Activated T-helper 1 cell treated with Interleukin-2 at 50 U/mL for 16 hours (primary cell): ENCODE measurements at places on chromosomes 6 and 20.

DNA sequence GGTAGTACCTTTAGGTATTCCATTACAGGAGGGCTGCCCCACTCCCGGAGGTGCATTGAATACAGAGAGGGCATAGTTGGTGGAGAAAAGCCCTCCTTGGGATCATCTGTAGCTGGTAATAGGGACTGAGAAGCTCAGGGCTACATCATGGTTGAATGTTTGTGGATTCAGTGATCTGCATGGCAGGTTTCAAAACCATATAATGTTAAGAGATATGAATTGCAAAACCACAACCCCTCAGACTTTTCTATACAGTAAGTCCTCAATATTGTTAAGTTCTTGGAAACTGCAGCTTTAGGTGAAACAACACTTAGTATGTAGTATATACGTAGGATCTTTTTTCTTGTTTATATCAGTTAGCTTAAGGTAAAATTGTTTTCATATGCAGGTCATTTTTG, 11.3 kb downstream of the TULP4 start:
- no peak for DNase-seq

DNA sequence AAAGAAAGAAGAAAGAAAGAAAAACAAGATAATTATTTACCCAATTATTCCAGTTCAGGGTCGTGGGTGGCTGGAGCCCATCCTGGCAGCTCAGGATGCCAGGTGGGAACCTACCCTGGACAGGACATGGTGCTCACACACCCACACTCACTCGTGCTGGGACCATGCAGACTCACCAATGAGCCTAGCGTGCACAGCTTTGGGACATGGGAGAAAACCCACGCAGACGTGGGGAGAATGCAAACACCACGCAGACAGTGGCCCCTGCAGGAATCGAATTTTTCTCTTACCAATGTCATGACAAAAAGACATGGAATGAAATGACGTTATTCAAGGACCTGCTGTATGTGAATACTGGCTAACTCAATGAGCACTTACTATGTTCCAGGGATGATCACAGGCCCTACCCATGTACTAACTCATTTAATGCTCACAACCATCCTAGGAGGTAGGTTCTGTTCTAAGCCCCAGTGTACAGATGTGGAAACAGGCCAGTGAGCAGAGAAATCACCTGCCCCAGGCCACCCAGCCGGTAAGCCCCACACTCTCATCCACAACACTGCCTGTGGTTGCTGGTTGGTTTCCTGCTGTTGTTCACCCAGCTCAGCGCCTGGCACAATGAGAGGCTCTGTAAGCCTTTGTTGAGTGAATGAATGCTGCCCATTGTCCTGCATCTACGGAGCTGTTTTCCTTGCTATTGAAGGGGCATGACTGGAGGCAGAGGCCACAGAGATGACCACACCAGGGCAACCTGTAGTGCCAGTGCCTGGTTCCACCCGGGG, 6.8 kb upstream of the PI16 start:
- no peak for DNase-seq

DNA sequence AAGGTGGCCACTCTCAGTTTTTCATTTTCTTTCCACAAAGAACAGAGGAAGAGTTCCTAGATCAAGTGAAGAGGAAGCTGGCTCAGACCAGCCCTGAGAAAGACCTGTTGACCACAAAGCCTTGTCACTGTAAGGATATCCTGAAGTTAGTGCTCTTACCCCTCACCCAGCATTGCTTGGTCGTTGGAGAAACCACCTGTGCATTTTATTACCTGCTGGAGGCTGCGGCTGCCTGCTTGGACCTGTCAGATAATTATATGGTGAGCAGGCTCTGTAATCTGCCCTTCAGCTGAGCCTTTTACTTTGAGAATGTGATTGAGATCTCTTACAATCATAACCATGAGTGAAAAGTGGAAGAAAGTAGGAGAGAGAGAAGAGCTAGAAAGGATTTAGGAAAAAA, 21.9 kb downstream of the TREML1 start:
- no peak for DNase-seq

DNA sequence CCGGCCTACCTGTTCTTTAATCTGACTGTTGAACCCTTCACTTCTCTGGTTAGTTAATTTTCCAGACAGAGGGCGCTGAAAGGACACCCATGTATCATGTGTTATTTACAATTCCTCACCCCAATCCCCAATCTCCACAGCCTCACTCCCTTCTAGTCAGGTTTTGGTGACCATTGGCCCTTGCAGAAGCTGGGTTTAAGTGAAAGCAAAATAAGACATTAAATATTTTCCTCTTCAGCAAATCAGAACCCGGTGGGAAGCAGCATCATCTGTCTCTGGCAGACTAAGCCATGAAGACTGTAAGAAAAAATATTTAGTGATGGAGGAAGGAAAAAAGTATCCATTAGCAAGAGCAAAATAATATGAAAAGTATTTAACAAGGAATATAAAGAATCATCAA, 9.4 kb upstream of the HLA-DQA1 start:
- DNase-seq, result no peak

GRCh38 chr6:131244942-131245341, 109.7 kb downstream of the AKAP7 start:
- DNase-seq, result no peak

- DNase-seq, result no peak
Observed at GRCh38 chr6:8137529-8137939, 35.2 kb upstream of the EEF1E1 start.

DNA sequence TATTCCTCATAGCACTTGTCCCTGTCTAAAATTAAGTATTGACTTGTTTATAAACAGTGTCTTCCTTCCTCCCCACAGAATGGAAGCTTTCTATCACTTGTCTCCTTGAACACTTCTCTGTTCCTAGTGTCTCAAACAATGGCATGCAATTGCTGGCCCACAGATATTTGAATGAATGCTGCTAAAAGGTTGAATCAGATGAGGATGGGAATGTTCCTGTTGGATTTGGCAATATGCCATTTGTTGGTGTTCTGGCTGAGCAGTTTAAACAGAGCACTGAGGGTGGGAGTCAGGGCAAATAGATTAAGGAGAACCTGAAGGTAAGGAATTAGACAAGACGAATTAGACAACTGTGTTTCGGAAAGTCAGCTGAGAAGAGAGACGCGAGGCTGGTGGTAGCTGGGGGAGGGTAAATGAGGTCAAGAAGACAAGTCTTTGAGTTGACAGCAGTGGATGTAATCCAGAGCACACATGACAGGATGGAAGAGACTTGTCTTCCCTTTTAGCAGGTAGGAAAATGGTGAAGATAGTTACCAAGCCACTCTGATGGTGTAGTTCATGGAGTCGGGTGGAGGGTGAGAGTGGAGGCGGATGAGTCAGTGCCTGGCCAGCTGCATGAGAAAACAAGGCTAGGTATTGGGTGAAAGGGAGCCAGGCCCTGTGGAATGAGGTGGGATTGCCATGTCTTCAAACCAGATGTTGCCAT, 58.3 kb upstream of the GNRH2 start:
- no peak for DNase-seq

GRCh38 chr20:63782521-63782971, 43.0 kb downstream of the SLC2A4RG start:
- DNase-seq, result no peak

- no peak for DNase-seq
Observed at GRCh38 chr20:57959018-57959417, 249.2 kb upstream of the PMEPA1 start.

DNA sequence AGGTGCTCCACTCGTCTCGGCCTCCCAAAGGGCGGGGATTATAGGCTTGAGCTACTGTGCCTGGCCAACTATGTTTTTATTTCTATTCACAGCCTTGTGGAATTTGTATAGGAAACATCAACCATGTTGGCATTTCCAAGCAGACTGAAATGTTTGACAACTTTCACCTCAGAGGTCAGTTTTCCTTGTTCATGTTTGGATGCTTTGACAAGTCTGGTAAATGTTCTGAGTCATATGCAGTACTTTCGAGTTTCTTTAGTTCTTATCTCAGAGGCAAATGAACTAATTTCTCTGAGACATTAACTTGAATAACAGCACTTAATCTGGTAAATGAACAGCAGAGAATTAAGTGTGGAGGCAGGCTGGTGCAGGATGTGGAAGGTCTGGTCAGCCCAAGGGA, 373.4 kb upstream of the SYNCRIP start:
- DNase-seq, result no peak

DNA sequence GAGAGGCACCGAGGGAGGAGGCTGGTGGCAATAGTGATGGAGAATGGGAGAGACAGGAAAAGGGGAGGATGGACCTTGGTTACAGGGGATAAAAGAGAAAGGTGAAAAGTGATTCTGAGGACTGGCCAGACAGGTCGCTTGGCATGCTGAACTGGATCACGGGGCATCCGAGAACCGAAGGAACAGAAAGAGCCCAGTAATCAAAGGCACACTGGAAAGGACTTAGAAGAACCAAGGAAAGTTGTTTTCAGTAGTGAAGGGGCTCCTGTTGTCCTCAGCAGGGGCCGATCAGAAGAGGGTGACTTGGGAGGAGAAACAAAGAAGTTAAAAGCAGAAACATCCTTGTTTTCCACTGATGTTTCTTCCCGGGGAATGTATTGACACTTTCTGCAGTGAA, 18.9 kb downstream of the SYTL3 start:
- DNase-seq, result no peak

GRCh38 chr6:2266031-2266795, 20.8 kb upstream of the GMDS start:
- DNase-seq, result no peak

GRCh38 chr6:163118941-163119340, 295.6 kb upstream of the QKI start:
- DNase-seq, result no peak

DNA sequence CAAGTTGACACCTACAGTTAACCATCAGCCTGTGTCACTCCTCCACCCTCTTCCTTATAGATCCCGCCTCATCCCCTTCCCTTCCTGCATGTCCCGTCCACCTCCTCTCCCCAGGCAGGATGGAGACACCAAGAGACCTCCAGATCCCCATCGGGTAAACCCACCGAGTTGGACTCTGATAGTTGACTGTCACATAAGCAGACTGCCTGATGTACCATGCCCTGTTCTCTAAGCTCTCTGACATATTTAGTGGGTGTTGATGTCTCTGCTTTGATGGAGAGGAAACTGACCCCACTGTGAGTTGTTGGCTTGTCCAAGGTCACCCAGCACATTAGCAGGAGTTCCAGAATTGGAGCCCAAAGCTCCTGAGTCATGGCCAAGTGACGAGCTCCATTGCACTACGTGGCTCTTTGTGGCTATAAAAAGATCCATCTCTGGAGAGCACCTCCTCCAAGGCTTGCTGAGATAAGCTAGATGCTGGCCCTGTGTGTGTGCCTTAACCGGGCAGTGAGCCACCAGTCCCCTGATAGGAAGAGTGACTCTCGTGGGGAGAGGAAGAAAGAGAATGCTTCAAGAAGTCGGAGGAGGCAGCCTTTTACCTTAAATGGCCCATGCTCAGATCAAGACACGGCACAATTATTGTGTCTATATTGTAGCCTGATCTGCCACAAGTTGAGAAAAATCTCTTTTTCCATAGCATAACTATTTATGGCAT, 236.0 kb upstream of the ECI2 start:
- DNase-seq, result no peak

GRCh38 chr20:56373942-56374341, 15.2 kb downstream of the FAM210B start:
- DNase-seq, result no peak

- no peak for DNase-seq
Observed at GRCh38 chr6:170243791-170244291, 47.0 kb downstream of the DLL1 start.

DNA sequence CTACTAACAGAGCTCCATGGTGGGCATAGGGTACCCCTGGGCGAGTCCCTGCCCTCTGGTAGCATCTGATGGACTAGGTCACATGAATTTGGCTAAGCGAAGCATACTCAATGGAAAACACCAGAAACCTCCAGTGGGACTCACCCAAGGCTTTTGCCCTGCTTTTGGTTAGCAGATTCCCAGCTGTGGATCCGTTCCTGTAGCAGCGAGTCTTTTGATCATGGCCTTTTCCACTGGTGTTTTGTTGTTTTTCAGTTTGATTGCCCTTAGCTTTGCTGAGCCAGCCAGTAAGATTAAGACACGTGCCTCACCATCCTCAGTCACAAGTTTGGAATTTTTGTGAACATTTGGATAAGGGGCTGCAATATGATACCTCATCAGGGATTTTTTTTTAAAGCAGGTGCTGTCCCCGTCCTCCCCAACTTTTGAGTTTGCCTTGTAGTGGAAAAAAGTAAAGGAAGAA, 8.0 kb downstream of the TNFAIP3 start:
- no peak for DNase-seq

DNA sequence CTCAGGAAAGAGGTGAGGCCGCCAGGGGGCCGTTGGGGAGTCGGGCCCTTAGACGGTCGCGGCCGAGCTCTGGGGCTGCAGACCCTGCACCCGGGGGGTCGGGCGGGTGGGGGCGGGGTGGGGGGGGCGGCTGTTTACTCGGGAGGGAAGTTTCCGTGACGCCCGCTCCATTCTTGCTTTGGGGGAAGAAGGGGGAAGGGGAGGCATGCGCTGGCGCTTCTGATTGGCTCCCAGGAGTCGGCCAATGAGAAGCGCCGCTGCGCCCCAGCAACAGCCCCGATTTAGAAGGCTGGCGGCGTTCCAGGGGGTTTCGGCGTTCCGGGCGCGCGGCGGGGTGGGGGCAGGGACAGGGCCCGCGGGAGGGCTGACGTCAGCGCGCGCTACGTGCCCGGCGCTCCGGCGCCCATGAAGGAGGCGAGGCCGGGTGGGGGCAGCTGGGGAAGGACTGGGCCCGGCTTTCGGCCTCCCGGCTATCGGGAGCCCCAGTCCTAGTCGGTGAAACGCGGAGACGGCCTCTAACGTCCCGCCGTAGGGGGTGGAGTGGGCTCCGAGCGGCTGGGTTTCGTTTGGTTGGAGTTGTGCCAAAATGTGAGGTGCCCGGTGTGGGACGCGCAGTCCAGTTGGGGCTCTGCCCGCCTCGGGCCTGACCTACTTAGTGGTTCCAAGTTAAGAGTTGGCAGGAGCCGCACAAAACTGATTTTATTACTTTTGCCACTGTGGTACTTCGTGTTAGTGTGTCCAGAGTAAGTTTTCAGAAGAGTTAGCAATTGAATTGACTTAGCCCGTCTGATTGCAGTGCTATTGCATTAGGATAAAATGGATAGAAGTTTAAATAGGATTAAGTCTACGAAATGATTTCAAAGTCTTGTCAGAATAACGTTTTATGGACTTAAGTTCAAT, 1.1 kb downstream of the PNRC1 start:
- DNase-seq, result peak; percentile 98

- no peak for DNase-seq
Observed at GRCh38 chr6:41917528-41917927, 3.4 kb downstream of the MED20 start.

GRCh38 chr6:46220352-46221221, 49.8 kb upstream of the ENPP5 start:
- no peak for DNase-seq

DNA sequence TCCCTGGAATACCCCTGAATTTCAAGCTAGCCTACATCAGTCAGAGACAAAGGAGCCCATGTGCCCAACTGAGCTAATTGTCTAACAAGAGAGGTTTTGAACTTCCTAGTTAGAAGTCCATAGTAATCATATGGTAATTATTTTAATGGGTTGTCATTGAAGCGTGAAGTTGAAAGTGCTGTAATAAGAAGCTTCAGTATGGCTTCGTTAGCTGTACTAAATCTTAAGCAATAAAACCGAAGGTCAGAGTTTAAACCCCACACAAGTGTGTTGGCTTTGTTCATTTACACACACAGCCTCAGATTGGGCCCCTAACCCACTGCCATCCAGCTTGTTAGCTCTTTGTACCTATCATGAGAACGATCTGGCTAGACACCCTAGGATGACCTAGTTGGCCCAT, 195.6 kb upstream of the RIN2 start:
- no peak for DNase-seq
